T1000 (cell line): ENCODE measurements at places on chromosomes 12 and 14.

- DNase-seq = no peak
Observed at GRCh38 chr12:130714091-130714590, 2.0 kb downstream of the RIMBP2 start.

GRCh38 chr12:87336814-87337336, 692.3 kb downstream of the C12orf50 start:
- DNase-seq = no peak

GRCh38 chr12:75702477-75703093, 191.2 kb upstream of the KRR1 start:
- DNase-seq = no peak

- DNase-seq = no peak
Observed at GRCh38 chr14:95362138-95362494, 42.4 kb upstream of the CLMN start.

DNA sequence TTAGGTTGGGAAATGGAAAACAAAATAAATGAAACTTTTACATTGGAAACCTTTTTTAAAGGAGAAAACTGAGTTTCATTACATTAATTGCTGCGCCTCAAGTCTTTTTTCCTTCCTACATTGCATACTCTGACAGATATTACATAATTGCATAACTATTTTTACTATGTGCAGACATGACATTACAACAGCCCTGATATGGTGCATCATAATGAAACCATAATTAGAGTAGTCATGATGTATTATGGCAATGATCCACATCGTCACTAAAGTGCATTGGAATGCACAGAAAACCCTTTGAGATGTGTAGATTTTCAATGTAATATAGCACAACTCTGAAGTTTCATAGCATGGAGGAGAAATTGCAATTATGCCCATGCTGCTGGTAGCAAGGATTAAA, 217.8 kb upstream of the NPAS3 start:
- DNase-seq = no peak

- no peak for DNase-seq
Observed at GRCh38 chr12:102512523-102512922, 32.2 kb upstream of the IGF1 start.

GRCh38 chr14:25034803-25035681, 14.9 kb downstream of the STXBP6 start:
- DNase-seq = no peak

GRCh38 chr14:23428686-23429495, 6.6 kb downstream of the MYH7 start:
- no peak for DNase-seq

DNA sequence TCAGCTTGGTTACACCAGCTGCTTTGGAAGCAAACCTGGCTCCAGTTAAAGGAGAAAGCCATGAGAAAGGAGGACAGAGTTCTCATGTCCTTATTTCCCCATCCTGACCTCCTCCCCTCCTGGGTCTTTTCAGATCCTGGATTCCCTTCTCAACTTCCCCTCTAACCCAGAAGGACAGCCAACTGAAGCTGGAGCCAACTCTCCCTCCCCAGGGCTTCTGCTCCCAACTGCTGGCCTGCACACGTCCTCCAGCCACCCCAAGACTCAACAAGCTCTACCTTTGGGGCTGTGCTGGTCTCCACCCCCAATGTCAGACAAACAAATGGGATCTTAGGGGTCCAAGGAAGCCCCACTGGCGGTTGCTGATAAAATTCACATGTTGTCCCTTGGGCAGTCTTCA, 651.1 kb upstream of the TBX3 start:
- DNase-seq = no peak

DNA sequence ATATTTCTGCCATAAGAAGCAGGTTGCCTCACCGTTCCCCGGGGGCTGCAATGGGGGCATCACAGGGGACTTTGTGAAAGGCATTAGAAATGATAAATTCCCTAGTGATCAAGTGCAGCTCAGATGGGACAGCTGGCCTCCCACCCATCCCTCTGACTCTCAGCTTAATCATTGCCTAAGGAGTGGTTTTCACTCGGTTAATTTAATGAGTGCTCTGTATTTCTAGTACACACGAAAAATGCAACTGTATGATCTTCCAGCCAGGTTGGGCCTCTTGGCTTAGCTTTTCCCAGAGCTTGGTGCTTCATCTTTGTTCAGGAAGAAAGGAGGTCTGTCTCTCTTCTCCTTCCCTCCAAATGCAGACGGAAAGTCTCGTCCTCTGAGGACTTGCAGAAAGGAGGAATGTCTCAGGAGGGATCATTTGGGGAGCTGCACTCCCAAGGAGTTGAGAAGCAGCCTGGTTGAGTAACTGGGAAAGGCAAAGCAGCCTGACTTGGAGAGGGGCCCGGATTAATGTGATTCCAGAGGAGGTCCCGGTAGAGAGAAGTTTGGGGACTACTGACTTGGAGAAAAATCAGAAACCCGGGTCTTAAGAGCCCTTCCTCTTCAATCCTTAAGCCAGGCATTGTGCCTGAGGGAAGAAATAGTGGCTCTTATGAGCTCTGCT, 7.2 kb downstream of the CD9 start:
- DNase-seq = no peak

- DNase-seq = no peak
Observed at GRCh38 chr12:94834036-94834625, 169.4 kb downstream of the NDUFA12 start.

- DNase-seq = no peak
Observed at GRCh38 chr12:21786041-21786531, 11.6 kb upstream of the KCNJ8 start.

- no peak for DNase-seq
Observed at GRCh38 chr12:100267603-100268281, 765 bp downstream of the SCYL2 start.

- DNase-seq = peak; percentile 96
Observed at GRCh38 chr12:115172521-115172920, 488.5 kb upstream of the TBX3 start.

DNA sequence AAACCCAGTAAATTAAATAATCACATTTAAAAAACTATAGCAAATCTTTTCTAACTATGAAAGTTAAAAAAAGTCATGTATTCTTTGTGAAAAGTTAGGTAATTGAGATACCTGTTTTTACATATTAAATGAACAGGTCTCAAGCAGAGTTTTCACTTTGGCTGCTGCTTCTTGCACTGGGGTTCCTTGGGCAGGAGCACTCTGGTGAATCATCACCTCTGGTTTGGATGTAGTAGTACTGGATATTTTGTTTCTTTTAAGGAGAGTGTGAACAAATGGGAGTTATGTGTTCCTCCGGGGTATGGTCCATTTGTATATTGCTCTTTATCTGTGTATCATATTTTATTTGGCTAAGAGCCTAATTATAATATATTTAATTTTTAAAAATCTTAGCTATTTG, 82.7 kb downstream of the FUT8 start:
- DNase-seq = no peak

GRCh38 chr12:11765817-11766794, 116.6 kb downstream of the ETV6 start:
- no peak for DNase-seq

GRCh38 chr12:132615579-132616038, 3.0 kb upstream of the P2RX2 start:
- no peak for DNase-seq

GRCh38 chr12:121613462-121613861, 12.9 kb upstream of the ORAI1 start:
- DNase-seq = no peak

GRCh38 chr12:84811291-84811690, 101.3 kb downstream of the SLC6A15 start:
- no peak for DNase-seq

- no peak for DNase-seq
Observed at GRCh38 chr12:101745481-101745880, 6.2 kb upstream of the SYCP3 start.

GRCh38 chr14:24938593-24938992, 111.4 kb downstream of the STXBP6 start:
- no peak for DNase-seq

GRCh38 chr14:42676636-42677035, 1070.0 kb downstream of the LRFN5 start:
- DNase-seq = no peak

DNA sequence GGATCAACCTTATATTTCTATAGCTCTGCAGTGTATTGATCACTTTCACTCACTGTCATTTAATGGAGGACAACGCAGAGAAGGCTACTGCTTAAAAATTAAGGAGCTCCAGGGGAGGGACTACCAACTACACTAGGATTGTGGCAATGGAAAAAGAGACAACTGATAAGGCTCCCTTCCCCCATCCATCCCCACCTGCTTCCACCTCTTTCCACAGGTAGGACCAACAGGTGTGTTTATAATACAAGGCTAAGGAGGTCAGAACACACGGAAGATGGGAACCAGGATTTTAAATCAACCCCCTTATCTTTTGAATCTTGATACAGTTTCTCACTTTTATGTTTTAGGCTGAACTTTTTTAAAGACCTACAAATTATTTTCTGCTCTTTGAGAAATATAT, 90.8 kb downstream of the STAB2 start:
- DNase-seq = no peak

DNA sequence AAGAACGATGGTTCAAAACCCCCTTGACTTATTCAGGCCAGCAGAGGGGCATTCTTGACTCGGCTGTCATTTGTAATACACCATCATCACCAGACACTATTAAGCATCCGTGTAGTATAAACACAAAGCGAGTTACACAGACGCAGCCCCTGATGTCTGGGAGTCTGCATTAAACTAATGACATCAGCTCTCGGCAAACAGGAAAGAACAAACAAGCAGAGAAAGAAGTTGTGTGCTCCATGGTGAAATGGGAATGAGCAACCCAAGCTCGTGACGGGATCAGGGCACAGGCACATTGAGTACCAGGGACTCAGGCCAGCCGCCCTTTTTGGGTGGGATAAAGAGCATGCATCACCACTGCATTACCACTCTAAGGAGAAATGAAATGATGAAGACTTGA, 460.1 kb downstream of the MED13L start:
- DNase-seq = no peak

DNA sequence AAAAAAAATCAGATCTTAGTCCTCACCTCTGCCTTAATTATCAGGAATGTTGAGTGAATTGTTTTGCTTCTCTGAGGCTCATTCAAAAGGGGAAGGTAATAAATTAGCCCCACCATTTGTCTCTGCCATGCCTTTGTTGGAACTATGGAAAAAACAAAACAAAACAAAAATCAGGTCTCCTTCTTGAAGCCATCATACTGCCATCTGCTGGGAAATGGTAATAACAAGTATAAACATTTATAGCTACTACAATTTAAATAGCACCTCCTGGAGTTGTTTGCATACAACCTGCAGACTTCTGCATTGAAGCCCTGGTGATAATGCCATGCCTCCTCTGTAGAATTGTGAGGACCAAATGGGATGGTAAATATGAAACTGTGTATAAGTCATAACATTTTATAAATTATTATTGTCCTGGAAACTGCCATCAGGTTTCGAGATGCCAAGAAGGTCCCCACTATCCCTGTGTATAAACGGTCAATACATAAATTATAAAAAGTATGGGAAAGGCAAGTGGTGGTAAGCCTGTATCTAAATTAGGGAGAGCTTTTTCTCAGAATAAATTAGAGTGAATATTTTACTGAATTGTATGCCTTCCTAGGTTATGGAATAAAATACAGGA, 87.2 kb upstream of the FGD4 start:
- DNase-seq = no peak

DNA sequence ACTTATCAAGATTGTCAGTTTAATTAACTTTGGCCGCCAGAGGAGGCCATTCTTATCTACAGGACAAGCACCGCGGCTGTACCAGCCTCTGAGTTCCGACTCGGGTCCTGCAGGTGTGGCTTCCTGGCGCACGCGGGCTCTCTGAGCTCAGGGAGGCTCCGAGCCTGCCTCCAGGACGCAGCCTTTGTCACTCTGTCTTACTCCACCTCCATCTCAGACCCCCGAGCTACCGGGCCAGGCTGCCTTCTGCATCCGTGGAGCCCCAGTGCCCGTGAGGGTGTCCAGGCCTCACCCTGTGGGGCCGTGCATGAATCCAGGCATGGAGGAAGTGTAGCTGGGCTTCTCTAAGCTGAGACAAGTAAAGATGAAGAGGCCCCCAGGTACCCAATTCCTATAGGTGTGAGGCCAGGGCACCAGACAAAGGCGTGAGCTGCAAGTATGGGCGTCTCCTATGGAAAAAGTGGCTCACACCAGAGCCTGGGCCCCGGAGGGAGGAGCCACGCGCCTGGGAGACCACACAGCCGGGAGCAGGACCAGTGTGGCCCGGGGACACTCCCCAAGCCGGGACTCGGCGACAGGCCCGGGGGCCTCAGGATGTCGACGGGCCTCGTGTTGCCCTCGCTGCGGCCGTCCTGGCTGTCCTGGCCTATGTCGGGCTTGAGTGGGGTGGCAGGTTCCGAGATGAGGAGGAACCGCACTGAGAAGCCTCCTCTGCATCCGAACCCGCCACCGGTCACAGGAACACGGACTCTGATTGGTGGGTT, 42.8 kb downstream of the NOC4L start:
- DNase-seq = no peak

- no peak for DNase-seq
Observed at GRCh38 chr14:90639641-90640040, 176.6 kb downstream of the TTC7B start.

DNA sequence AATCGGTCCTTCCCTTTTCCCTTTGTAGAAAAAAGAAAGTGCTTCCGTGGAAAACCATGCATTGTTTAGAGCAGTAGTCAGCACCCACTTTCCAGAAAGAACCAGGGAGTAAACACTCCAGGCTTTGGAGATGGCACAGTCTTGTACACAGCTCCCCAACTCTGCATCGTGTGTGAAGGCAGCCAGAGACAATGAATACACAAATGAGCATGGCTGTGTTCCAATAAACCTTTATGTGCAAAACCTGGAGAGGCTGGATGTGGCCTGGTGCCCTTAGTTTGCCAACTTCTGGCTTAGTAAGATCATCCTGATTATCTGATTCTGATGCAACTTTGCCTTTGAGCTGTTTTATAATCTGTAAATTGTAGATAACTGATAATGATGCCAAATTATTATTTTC, 463.4 kb upstream of the TMEM132C start:
- DNase-seq = no peak

GRCh38 chr12:130118181-130118580, 44.1 kb upstream of the FZD10 start:
- DNase-seq = no peak

GRCh38 chr12:119669744-119670472, 2.0 kb downstream of the PRKAB1 start:
- no peak for DNase-seq

GRCh38 chr12:128920468-128920867, 67.2 kb downstream of the GLT1D1 start:
- no peak for DNase-seq

- DNase-seq = no peak
Observed at GRCh38 chr12:4439736-4440135, 5.9 kb downstream of the FGF6 start.

DNA sequence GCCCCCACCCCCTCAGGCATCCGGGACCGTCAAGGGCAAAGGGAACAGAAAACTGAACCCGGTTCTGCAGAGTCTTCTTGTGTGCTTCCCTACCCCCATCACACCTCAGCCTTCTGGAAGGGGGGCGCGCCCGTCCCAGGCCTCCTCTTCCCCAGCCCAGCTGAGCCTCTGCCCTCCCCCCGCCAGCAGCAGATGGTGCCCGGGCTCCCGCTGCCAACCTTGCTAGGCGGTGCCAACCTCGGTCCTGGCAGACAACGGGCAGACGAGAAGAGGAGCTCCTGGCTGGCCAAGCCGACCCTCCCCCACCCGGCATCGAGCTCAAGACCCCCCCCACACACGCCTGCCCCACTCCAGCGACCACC, 8.7 kb downstream of the STAC3 start:
- DNase-seq = no peak

- no peak for DNase-seq
Observed at GRCh38 chr12:77337362-77337761, 272.0 kb upstream of the E2F7 start.
